ENCODE measurements at places on chromosomes 1 and 21. TPM values are rescaled to one million over a fixed set of nuclear protein-coding genes. Genes with fewer than 3 reads are reported as not detected.

OR10J1 gene
- total RNA-seq = not detected

FOXO6 gene
- total RNA-seq = not detected

ATPAF1 gene
- total RNA-seq = 49.7 TPM

PROK1 gene
- not detected for total RNA-seq

TCEA3 gene
- total RNA-seq = 20.0 TPM

OTUD3 gene
- 5.1 TPM for total RNA-seq

TNFRSF8 gene
- not detected for total RNA-seq

WLS gene
- 163 TPM for total RNA-seq

PDZK1 gene
- 0.33 TPM for total RNA-seq

ITGB2 gene
- total RNA-seq = 1.7 TPM

C1orf50 gene
- 2.9 TPM for total RNA-seq

All from smooth muscle cell of the pulmonary artery (primary cell).